NCI-H82 (cell line): ENCODE measurements at places on chromosomes 2 and 18.

DNA sequence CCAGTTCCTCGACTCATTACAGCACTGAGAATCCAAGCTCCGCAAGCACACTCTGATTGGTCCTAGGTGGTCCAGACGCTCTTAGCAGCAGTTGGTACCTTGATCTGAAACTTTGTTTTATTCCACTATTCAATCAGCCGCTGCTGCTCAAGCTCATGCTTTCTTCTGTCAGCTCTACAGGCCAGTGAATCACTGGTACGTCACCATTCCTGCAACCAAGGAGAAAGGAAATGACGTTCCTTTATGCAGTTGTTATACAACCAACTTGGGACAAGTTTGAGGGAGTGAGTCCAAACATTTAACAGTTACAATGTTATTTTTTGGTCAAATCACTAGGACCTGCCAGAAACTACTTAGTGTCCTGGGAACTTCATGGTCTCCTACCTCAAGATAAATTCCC lies 398.8 kb upstream of the TMEFF2 start:
- no peak for DNase-seq

DNA sequence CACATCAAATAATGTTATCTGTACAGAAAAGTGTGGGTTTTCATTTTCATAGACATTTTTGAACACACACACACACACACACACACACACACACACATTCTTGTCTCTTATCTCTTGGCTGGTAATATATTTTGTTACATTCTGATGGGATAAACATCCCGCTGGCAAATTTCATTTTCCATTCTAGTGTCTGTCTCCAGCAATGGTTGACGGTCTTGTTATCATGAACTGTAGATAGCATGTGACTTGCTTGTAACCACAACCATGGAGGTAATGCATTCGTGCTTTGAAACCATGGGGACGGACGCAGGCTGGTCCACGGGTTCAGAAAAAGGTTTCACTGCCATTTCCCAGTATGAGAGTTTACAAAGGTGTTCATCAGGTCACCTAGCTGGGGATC lies 156.4 kb downstream of the PPP1R1C start:
- no peak for DNase-seq

DNA sequence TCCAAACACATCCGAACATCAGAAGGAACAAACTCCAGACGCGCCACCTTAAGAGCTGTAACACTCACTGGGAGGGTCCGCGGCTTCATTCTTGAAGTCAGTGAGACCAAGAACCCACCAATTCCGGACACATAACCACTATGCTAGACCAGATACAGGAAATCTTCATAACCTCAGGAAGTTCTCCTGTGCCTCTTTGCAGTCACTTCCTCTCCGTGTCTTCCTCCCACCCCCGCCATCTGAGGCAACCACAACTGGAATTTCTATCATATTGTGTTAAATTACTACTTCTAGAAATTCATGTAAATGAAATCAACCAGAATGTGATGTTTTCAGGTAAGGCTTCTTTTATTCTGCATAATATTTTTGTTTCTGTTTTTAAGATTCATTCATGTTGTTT lies 631.0 kb upstream of the NXPH2 start:
- DNase-seq = no peak

DNA sequence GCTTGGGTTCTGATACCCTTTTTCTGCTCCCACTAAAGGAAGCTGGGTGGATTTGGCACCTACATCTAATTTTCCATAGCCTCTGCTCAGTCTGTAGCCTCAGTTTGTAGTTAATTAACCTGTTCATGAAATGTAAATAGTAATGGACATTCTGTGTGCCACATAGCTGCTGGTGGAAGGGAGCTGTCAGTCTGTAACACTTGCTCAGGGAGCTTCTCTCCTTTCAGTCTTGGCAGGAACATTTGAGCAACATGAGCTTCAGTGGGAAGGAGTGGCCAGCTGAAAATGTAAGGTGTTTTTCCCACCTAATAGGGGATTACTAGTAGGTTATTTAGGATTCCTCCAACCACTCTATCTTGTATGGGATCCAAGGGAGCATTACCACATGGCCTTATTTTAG lies 203.4 kb downstream of the ASXL3 start:
- peak; percentile 61 for DNase-seq

DNA sequence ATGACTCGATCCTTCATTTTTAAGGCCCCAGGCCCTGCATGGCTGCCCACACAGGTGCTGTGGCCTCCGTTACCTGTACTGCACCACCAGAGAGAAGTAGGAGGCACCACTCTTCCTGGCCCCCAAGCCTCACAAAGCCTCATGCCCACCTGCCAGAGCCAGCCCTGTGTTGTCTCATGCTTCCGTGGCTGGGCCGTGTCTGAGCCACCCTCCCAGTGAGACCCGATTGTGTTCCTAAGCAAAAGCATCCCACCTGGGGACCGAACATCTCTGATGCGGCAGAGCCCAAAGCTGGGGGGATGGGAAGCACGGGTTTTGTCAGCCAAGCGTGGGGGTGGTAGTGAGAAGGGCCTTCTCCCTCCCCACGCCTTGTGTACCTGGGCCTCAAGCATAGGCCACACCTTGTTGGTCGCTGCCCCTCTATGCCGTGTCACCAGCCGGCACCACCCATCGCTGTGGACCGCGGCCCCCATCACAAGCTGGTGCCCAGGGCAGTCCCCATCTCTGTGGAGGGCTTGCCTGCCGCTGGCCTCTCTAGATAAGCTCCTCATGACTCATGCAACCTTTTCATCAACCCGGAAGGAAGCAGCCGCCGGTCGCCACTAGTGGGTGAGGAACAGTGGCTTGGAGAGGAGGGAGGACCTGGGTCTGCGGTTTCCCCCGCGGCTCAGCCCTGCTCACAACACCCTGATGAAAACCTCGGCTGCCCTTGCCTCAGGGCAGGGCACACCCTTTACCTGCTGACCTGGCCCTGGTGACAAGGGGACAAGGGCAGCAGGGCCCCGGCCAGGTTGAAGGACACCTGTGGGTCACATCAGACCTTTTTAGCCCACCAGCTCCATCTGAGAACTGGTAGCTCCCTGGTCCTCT lies 2.7 kb upstream of the RNPEPL1 start:
- DNase-seq = peak; percentile 51

- DNase-seq = no peak
These were observed 106.6 kb downstream of the ICA1L start for GRCh38 chr2:202764991-202765390.

DNA sequence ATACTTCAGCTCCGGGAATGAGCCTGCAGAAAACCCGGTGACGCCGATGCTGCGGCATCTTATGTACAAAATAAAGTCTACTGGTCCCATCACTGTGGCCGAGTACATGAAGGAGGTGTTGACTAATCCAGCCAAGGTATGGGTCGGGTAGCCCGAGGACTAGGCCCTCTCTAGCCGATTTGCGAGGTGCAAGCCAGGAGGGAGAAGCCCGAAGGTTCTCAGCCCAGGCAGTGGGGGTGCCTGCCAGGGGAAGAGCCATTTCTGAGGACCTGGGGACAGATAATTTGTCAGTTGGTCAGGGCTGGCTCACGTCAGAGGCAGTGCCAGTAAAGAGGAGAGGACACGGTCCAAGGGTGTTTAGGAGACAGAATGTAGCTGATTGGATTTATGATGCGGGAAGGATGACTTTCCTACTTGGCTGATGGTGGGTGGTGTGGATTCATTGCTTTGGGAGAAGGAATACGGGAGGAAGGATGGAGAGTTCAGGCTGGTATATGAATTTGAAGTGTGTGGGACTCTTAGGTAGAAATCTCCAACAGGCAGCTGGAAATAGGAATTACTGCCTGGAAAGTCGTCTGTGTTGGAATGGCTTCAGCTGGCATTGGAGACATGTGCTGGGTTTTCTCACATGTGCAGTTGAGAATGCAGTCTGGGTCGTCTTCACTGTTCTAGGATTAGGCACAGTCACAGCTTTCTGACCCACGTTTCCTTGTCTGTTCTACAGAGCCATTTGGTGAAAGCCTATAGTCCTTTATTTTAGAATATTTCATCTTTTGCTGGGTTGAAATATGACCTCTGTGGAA lies 874 bp downstream of the NDUFAF7 start:
- DNase-seq = peak; percentile 56

DNA sequence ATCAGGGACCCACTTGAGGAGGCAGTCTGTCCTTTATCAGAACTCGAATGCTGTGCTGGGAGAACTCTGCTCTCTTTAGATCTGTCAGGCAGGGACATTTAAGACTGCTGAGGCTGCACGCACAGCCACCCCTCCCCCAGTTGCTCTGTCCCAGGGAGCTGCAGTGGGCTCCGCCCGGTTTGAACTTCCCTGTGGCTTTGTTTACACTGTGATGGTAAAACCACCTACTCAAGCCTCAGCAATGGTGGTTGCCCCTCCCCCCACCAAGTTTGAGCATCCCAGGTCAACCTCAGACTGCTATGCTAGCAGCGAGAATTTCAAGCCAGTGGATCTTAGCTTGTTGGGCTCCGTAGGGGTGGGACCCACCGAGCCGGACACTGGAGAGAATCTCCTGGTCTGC lies 11.8 kb upstream of the LHCGR start:
- DNase-seq = no peak

DNA sequence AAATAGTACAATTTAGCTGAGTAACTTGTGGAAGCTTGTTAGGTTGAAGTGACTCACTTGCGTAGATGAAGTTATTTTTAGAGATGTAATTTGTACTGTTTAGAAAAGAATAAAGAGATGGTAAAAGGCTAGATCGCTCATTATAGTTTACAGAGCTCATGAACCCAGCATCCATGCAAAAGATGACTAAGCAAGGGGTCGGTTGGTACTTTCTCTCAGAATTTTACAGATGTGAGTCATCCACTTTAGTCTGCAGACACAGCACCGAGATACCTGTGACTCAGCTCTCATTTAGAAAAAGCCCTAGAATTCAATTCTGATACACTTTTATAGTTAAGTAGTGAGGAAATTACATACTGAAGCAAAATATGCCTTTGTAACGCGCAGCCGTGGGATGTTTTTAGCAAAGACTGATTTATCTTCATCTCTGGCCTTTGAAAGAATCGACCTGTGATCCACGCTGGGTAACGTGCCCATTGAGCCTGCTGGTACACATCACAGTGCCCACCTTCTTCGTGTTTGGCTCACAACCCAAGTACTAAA lies 116.5 kb upstream of the FOSL2 start:
- DNase-seq = no peak

GRCh38 chr18:8977166-8977565 lies 125.3 kb upstream of the NDUFV2 start:
- no peak for DNase-seq

- DNase-seq = no peak
These were observed 55.1 kb upstream of the CWC22 start for GRCh38 chr2:180062178-180062577.

GRCh38 chr2:232315923-232316299 lies 62.6 kb upstream of the ALPP start:
- no peak for DNase-seq

DNA sequence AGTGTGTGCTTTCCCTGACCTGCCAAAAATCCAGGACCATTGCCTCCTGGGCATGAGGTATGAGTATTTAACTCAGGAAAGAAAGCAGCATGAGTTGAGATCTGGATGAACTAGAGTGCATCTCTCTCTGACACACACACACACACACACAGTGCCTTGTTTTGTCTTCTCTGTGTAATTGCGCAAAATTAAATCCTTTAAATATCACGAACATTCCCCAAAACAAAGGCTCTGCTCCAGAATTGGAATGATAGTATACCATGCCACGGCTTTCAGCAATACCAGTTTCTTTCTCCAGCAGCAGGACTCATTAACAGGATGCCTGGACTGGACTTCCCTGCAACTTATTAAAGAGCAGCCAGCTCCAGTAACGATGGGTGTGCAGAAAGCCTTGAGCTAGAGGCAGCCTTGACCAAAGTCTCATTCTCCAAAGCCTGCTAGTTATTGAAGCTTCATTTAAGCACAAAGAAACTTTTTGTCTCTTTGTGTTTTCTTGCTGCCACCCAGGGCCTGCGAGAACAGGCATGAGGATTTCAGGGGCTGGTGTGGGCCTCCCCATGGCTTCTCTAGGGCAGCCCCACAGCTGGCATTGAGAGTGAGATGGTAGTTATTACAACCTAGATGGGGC lies 101.7 kb downstream of the NRP2 start:
- no peak for DNase-seq

GRCh38 chr18:50306944-50307343 lies 19.5 kb upstream of the CXXC1 start:
- no peak for DNase-seq

- no peak for DNase-seq
These were observed 310.6 kb downstream of the CELF4 start for GRCh38 chr18:37254973-37255372.

DNA sequence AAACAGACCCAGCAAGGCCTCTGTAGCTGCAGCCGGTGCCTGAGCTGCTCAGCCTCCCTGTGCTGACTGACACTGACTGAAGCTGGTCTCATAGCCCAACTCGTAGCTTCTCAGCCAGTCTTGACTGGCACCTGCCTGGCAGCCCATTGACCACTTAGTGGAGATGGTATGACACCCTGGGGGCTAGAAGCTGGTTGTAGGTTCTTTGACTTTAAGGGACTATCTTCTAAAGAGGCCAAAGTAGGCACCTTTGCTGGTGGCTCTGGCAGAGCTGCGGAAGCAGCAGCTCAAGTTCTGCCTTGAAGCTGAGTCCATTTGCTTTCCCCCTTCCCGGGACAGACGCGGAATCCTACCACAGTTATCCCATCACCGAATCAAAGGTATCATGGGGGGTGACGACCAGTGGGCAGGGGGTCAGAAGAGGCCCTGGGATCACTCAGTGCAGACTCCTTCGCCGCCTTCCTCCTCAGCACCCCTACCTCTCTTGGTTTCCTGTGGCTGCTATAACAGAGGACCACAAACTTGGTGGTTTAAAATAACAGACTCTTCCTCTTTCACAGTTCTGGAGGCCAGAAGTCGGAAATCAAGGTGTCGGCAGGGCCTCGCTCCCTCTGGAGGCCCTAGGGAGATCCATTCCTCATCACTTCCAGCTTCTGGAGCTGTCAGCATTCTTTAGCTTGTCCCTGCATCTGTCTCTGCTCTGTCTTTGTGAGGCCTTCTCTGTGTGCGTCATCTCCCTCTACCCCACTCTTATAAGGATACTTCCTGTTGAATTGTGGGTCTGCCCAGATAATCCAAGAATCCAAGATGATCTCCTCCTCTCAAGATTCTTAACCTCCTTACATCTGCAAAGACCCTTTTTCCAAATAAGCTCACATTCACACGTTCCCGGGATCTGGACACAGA lies 13.7 kb upstream of the FOSL2 start:
- DNase-seq = no peak

DNA sequence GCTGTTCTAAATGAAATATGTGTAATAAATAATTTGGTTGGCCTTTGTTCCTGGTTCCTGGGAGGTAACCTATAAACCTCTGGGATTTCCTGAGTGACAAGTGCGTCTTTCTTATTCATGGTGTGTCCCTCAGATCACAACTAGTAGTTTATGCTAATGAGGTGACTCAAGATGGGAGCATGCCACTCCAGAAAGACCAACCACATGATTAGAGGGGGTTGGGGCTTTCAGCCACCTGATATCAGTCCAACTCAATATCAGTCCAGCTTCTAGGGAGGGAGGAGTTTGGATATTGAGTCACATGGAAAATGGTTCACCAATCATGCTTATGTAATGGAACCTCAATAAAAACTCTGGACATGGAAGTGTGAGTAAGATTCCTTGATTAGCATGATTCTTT lies 96.6 kb downstream of the QPCT start:
- no peak for DNase-seq
